ENCODE measurements at places on chromosomes 2 and 18. TPM values are rescaled to one million over a fixed set of nuclear protein-coding genes. Genes with fewer than 3 reads are reported as not detected.

CRYBA2 gene
- polyA plus RNA-seq = 5.5 TPM

DNA sequence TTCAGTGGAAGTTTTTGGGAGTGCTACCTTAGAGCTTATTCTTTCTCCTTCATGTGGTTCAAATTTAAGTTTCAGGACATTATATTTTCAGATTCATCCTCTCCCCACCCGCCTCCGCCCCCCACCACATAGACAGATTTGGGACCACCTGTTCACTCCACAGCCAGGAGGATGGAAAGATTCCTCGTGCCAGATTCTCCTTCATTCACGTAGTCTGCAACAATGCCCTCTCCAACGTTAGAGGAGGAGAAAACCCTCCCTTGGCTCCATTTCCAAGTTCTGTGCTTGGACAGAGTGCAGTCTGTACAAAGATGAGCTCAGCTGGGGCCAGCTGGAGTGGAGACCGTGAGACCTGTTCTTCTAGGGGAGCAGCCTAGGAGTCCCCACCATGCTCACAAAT lies 26.2 kb downstream of the POU3F3 start:
- no peak for DNase-seq

DNA sequence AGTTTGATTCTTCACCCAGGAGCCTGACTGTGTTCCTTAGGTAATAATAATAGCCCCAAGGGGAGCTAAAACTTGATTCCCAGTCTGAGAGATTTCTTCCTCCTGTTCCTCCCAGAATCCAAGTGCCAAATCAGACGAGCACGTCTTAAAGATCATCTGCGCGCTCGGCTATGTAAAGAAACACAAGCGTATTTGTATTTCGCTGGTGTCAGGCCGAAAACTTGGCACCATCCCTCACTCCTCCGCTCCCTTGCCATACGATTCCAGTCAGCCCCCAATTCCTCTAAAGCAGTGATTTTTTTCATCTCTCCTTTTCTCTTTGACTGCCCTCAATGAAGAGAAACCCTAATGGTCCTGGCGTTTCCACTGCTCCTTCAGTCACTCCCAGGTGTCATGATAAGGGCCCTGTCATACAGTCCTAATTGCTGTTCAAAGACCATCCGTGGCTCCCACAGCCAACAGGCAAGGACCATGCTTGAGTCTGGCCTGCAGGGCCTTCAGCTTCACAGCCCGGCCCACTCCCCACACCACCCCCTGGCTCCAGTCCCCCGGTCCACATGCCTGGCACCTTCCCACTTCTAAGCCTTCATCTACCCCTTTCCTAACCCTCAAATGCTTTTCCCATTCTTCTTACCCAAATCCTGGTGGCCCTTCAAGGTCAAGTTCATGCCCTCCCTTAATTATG lies 130.8 kb upstream of the ID2 start:
- peak; percentile 32 for DNase-seq

DNA sequence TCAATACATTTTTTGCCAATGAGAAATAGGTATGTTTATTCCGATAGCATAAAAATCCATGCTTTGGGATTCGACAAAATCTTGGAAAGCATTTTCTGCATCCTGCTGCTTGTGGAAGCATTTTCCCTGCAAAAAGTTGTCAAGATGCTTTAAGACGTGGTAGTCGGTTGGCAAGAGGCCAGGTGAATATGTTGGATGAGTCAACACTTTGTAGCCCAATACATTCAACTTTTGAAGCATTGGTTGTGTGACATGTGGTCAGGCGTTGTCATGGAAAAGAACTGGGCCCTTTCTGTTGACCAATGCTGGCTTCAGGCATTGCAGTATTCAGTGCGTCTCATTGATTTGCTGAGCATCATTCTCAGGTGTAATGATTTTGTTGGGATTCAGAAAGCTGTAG lies 764.5 kb downstream of the TRIB2 start:
- no peak for DNase-seq

GRCh38 chr2:221850076-221850475 lies 278.0 kb upstream of the EPHA4 start:
- no peak for DNase-seq

GRCh38 chr2:192126912-192127311 lies 67.8 kb downstream of the TMEFF2 start:
- DNase-seq = no peak
